ENCODE measurements at places on chromosomes 5 and 9.
A peak's percentile ranks its signal among the peaks of the same experiment; 100 is the strongest.

GRCh38 chr5:173016598-173017046 lies 33.1 kb downstream of the ATP6V0E1 start:
- DNase-seq, result no peak

- DNase-seq, result peak; percentile 78
Measured at GRCh38 chr5:16539169-16539666, 73.6 kb upstream of the ZNF622 start.

GRCh38 chr5:129046151-129046550 lies 48.4 kb upstream of the ISOC1 start:
- DNase-seq, result no peak

GRCh38 chr9:129610473-129611306 lies 10.2 kb downstream of the C9orf50 start:
- peak; percentile 69 for DNase-seq

- no peak for DNase-seq
Measured at GRCh38 chr9:121714075-121714705, 62.8 kb downstream of the DAB2IP start.

GRCh38 chr5:93336330-93337110 lies 244.5 kb downstream of the NR2F1-AS1 start:
- DNase-seq, result no peak

GRCh38 chr5:172450861-172451695 lies 3.2 kb downstream of the SH3PXD2B start:
- DNase-seq, result peak; percentile 47

- no peak for DNase-seq
Measured at GRCh38 chr5:131323378-131323777, 59.5 kb downstream of the CDC42SE2 start.

GRCh38 chr5:164518067-164518740 lies 1012.8 kb downstream of the MAT2B start:
- DNase-seq, result no peak

- DNase-seq, result no peak
Measured at GRCh38 chr9:135517407-135517822, 3.8 kb upstream of the LCN1 start.

- no peak for DNase-seq
Measured at GRCh38 chr9:97997330-97998276, 14.5 kb downstream of the ANP32B start.

- DNase-seq, result no peak
Measured at GRCh38 chr9:130140706-130141105, 31.5 kb upstream of the NCS1 start.

- no peak for DNase-seq
Measured at GRCh38 chr5:167156446-167156845, 1135.0 kb upstream of the WWC1 start.

DNA sequence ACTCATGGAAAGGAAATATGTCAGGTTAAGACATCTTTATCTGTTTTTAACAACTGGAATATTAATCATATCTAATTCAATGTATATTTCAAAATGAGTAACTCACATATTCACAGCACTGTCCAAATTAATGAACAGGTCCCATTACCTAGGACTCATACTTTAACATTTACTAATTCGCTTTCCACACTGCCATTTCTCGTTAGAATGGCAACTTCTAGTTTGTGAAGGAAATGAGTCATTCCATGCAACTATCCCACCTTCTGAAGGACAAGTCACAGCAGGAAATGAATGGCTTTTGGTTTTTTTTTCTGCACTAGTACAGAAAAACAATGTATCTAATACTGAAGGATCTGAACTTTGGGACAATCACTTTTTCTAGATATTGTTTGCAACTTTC lies 24.6 kb upstream of the IFNK start:
- peak; percentile 12 for DNase-seq

DNA sequence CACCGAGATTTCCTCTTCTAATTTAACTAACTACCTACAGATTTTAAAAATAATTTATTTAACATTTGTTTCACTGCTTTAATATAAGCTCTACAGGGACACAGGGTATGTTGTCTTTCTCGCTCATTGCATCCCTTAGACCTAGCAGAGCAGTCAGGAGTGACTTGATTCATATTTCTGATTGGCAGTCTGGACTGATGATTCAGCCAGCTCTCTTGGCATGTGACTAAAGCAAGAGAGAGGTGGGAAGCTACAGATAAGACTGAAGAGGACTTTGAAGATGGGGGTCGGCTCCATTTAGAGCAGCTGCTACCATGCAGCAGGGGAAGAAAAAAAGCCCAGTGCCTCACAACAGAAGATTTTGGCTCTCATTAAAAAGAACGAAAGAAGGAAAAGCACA lies 173.4 kb upstream of the STK32A start:
- DNase-seq, result no peak

DNA sequence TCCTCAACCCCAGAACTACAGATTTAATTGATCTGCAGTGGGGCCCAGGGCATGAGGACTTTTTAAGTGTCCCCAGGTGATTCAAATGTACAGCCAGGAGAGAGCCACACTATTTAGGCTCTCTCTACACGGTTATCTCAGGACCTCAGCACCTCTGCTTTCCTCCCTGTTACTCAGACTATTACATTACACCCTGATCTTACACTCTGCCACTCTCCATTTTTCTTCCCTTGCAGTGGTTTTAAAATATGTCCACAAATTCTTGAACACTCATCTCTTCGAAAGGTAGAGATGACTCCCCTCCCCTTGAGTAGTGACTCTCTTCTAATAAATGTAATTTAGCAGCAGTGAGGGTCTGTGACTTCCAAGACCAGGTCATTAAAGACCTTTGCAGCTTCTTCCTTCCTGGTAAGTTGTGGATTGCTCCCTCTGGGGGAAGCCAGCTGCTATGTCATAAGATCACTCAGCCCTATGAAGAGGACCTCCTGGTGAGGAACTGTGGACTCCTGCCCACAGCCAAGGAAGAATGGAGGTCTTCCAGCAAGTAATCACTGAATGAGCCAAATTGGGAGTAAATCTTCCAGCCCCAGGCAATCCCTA lies 87.5 kb upstream of the SSBP2 start:
- DNase-seq, result no peak

GRCh38 chr9:20651939-20652338 lies 29.6 kb upstream of the MLLT3 start:
- no peak for DNase-seq

DNA sequence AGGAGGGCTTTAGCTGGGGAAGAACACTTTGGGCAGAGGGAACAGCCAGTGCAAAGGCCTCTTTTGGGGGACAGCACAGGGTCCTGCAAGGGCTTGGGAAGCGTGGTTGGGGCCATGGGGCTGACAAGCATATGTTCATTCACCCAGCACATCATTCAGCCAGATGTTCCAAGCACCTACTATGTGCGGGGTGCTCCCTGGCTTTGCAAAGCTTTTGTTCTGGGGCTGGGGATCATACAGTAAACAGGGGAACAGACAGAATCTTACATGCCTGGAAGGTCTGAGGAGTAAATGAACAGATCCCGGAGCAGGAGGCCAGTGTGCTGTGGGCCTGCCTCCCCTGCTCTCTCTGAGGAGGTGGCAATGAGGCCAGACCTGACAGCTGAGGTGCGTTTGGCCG lies 16.7 kb downstream of the PSD2 start:
- no peak for DNase-seq

DNA sequence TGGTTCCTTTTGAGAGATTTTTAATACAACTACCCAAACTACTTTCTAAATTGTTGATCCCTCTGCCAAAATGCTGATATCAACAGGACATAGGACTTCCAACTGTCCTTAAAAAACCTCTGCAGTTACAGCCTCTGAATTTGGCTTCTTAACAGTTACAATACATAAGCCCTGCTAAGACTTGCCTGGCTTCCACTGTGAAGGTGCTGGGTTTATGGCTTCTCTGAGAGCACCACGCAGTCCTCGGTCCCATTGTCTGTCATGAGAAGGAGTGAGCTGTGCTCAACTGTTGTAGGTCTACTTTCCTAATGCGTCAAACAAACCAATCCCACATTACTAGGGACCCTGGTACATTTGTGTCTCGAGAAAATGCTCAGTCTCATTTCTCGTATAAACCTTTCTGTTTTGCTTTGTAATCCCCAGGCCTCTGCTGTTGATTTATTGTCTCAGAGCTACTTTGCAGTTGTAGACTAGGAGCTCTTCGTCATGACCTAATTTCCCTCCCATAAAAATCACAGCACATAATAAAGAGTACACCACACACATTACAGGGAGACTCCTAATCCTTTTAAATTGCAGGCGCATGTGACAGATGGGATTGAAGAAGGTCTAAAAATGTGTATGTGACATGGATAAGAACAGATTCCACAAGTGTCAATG lies 274.9 kb downstream of the NR3C1 start:
- no peak for DNase-seq

GRCh38 chr5:163943546-163943945 lies 438.1 kb downstream of the MAT2B start:
- no peak for DNase-seq

GRCh38 chr5:97049175-97049574 lies 93.2 kb downstream of the LIX1 start:
- no peak for DNase-seq

- no peak for DNase-seq
Measured at GRCh38 chr5:158435161-158435616, 576.2 kb upstream of the CLINT1 start.

- no peak for DNase-seq
Measured at GRCh38 chr5:23204111-23204510, 303.3 kb upstream of the PRDM9 start.

DNA sequence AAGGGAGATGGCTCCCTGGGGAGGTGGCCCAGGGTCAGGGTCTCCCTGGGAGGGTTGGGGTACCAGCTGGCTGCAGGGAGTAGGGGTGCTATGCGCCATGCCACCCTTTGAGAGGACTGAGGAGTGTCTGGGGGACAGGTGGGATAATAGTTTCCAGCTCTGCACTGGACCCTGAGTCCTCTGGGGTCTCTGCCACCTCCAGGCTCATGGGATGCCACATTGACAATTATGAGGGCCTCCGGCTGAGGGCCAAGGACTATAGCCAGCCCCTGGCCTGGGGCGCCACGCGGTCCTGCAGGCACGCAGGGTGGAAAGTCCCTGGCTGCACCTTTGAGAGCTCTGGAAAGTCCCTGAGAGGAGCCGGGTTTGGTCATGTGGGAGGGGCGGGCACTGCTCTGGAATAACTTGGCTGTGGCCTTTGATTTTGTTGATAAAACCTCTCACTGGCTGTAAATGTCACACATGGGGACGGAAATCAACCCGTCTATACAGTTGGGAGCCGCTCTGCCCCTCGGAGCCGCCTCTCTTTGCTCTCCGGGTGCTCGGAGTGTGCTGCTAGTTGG lies 16.0 kb downstream of the TRAF2 start:
- peak; percentile 95 for DNase-seq

DNA sequence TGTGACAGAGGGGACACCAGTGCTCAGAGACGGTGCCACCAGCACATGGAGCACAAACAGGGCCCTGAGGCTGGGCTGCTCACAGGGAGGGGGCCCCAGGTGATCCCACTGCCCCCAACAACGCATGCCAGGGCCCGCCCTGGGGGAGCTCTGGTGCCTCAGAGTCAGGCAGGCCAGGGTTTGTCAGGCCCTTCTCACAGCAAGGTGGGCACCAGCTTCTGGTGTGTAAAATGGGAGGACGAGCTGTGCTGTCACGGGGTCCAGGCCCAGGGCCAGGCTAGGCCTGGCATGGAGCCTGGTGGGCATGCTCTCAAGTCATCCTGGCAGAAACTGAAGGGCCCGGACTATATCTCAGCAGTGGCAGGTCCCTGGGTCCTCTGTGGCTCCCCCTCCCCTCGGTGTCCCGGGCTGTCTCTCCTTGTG lies 34.5 kb downstream of the PRRT1B start:
- DNase-seq, result no peak

DNA sequence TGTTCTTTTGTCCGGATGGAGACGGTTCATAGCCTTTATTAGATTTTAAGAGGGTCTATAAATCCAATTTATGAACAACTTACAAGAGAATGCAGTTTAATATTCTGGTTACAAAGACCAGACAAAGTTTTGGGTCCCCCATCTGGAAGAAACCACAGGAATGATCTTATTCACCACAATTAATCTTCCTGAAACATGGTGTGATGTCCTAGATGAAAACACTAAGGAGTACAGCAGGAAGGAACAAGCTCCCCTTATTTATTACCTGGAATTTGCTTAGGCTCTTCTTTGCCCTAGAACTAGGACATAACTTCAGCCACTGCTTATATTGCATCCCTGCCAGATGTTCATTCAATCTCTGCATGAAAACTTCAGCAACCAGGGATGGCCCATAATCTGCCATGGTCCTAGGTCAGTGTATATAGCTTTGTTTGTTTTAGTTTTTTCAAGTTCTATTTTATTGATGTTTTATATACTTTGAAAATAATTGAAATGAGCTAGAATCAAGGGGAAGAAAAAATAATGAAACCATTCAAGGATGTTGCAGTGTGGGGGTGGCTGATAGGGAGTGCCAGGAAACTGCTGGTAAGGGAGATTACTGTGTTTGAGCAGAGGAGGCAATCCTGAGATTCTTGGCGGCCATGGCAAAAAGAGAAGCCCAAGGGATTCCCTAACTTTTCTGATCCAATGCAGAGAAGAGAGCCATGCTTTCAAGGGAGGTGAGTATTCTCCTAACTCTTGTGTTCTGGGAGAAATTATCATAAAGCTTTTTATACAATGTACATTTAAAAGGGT lies 16.8 kb downstream of the TXNDC8 start:
- DNase-seq, result no peak

DNA sequence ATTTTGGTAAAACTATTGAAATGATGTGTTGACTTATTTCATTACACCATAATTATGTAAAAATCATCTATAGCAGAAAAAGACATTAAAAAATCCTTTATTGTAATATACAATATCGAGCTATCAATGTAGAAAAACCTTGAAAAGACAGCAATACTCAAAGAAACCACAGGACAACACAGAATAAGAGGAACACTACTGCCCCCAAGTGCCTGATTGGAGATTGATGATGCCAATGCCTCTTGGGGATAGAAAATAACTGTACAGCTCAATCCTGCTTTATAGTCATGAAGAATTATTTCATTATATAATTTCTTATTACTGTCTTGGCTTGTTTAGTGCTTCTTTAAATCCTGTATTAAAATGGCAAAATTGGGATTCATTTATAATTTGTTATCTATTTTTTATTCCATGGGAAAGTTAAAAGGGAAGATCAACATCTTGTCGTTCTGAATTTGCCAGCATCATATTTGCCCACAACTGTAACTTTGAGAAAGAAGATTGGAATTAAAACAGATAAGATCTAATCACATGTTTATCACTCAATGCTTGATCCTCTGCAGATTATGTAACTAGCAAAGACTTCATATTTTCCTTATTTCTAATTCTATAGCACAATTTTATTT lies 337.5 kb downstream of the CDH9 start:
- peak; percentile 27 for DNase-seq

DNA sequence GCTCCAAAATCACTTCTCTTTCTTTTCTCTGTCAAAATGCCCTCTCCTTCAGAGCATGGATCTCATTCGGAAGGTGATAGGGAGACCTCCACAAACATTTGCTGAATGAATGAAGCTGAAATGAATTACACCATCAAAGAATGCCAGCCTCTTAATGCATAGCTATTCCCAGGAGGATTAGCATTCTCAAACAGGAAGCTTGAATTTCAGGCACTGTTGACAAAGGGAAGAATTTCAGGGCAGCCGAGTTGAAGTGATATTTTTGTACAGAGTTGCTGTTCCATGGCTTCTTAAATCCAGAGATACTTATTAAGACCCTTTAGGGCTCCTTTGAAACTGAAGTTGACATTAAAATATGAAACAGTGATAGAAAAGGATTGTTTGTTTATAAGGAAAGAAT lies 18.8 kb downstream of the HBEGF start:
- DNase-seq, result no peak

GRCh38 chr9:96604004-96604319 lies 15.7 kb downstream of the CDC14B start:
- no peak for DNase-seq
